Activated T-helper 1 cell treated with anti-CD3 and anti-CD28 coated beads, Interleukin-12 subunit alpha, Interleukin-12 subunit beta, Interleukin-2, Interleukin-4 antibody, amounts not matched to agents 30 ng/mL and 10 ng/mL and 1 ng/mL, durations not matched to agents 14 hours and 24 hours and 36 hours (primary cell): ENCODE measurements at places on chromosomes 13 and 19. TPM values are rescaled to one million over a fixed set of nuclear protein-coding genes. Genes with fewer than 3 reads are reported as not detected.
A peak's percentile ranks its signal among the peaks of the same experiment; 100 is the strongest.

DNA sequence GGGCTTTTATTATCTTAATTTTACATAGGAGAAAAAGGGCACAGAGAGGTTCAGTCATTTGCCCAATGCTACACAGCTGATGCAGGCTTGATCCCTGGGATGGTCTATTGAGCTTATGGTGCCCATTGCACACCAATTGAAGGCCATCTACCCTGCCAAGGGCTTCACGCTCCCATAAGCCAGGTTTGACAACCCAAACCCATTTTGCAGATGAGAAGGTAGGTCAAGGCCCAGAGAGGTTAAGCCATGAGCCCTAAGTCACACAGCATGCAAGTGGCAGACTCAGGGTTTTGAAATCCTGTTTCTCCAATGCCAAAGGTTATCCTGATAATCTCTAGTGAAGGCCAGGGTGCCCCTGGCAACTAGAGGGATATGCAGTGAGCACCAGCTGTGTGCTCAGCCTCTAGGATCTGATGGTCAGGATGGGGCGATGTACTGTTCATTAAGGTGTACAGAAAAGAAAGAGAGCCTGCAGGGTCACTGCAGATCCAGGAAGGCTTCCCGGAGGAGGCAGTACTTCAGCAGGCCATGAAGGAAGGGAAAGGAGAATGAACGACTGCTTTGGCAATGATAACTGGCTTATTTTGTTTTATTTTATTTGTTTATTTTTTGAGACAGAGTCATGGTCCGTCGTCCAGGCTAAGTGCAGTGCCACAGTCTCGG, 8.1 kb downstream of the CREB3L3 start:
- no peak overlapping the region for H3K27ac ChIP-seq
- H3K27me3 ChIP-seq = peaks cover 2% of the 10 kb centered on the region
- H3K4me1 ChIP-seq = no peaks in the 10 kb centered on the region
- no peak for DNase-seq
- no peak overlapping the region for H3K4me3 ChIP-seq
- H3K36me3 ChIP-seq = no peaks in the 10 kb centered on the region

GRCh38 chr19:51621178-51621577, 9.0 kb downstream of the SIGLEC5 start:
- H3K27ac ChIP-seq = no peak overlapping the region
- no peak for DNase-seq
- H3K4me1 ChIP-seq = no peaks in the 10 kb centered on the region
- peaks cover 2% of the 10 kb centered on the region for H3K27me3 ChIP-seq
- H3K4me3 ChIP-seq = no peak overlapping the region

Gene ZNF737
- 4.6 and 5.5 TPM in 2 replicates for total RNA-seq

- H3K27me3 ChIP-seq = peaks cover 36% of the 10 kb centered on the region
- peak overlapping the region; percentile 9 for H3K4me3 ChIP-seq
- no peaks in the 10 kb centered on the region for H3K4me1 ChIP-seq
- H3K27ac ChIP-seq = no peak overlapping the region
These were observed 32.4 kb downstream of the GJA3 start for GRCh38 chr13:20128459-20128931.

Gene BORA
- 14.6 and 19.4 TPM in 2 replicates for total RNA-seq
